CD4-positive, CD25-positive, alpha-beta regulatory T cell (primary cell): ENCODE measurements at places on chromosomes 3 and 15. TPM values are rescaled to one million over a fixed set of nuclear protein-coding genes. Genes with fewer than 3 reads are reported as not detected.
A peak's percentile ranks its signal among the peaks of the same experiment; 100 is the strongest.

The CTDSPL gene
- polyA plus RNA-seq = not detected

The SOX14 gene
- not detected for polyA plus RNA-seq

DNA sequence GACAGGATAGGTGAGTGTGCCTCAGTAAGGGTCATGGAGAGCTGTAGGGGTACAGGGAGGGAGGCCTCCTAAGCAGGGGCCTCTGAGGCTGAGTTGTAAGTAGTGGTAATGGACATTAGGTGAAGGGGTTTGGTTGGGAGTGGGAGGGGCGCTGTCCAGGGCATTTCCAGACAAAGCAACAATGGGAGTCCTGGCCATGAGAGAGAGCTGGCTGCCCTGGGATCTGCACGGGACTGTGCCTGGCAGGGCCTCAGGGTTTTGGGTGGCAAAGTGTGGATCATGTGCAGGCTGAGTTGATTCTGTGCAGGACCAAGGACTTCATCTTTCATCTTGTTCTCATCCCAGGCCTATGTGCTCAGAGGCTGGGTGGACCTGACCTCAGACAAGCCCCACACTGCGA, 4.6 kb downstream of the TTC21A start:
- H3K4me3 ChIP-seq = no peak overlapping the region
- H3K27ac ChIP-seq = no peak overlapping the region
- no peaks in the 10 kb centered on the region for H3K36me3 ChIP-seq
- no peak for DNase-seq

DNA sequence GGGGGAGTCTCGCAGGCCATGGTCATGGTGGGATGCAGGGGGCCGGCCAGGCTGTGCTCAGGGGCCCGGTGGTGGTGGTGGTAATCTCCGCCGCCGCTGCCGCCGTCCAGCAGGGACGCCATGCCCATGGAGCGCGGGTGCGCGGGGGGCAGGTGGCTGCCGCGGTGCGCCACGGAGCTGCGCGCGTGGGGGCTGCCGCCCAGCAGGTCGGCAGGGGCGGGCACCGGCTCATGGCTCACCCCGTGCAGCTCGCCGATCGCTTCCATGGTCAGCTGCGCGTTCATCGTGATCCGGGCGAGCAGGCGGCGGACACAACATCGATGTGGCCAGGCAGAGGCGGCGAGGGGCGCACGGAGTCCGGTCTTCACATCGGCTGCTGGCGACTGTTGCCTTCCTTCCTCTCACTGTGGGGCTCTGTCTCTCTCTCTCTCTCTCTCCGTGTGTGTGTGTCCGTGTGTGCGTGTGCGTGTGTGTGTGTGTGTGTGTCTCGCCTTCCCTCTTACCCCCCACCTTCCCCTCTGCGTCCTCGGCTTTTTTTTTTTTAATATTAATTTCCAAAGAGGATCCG, 451 bp downstream of the ONECUT1 start:
- no peak overlapping the region for H3K27ac ChIP-seq
- peaks cover 48% of the 10 kb centered on the region for H3K27me3 ChIP-seq
- peaks cover 42% of the 10 kb centered on the region for H3K4me1 ChIP-seq
- no peak overlapping the region for H3K4me3 ChIP-seq
- H3K36me3 ChIP-seq = no peaks in the 10 kb centered on the region

DNA sequence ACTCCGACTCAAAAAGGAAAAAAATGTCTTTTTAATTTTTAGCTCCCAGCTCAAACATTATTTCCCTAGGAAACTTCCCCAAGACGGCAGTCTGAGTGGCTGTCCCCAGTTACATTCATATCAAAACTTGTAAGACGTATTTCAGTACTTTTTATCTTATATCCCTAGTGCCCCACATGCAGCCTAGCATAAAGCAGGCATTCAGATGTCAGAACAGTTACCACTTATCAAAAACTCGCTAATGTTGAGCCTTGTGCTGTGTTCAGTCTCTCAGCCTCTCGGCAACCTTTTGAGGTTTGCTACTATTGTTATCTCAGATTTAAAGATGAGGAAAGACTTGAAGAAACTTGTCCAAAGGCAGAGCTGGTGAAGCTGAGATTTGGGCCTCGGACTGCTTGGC, 6.6 kb upstream of the SELENOS start:
- H3K27ac ChIP-seq = no peak overlapping the region
- DNase-seq = no peak
- peaks cover 6% of the 10 kb centered on the region for H3K4me1 ChIP-seq
- no peak overlapping the region for H3K4me3 ChIP-seq

The PLIN1 gene
- polyA plus RNA-seq = not detected

DNA sequence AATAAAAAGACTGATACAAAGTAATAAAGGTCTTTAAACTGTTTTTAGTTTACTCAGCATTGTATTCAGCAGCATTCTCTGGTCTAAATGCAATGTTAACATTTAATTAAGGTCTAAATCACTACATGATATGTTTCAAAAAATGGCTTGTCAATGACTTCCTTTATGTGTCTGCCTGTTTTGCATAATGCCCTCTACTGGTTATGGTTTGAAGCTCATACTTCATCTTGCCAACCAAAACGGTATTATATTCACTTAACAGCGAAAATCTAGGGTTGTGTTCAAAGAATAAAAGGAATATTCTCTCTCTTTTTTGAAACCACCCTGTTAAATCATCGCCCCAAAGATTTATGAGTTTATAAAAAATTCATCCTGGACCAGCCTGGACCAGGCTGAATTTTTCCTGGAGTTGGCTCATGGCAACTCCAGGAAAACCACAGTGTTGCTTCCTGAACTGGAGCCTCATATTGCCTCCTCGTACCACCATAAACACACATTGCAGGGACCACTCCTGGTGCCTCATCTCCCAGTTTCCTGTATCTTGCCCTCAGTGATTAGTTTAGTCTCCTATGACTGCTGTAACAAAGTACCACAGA, 6.7 kb upstream of the NCEH1 start:
- H3K27me3 ChIP-seq = peaks cover 7% of the 10 kb centered on the region
- no peaks in the 10 kb centered on the region for H3K4me1 ChIP-seq
- peak; percentile 50 for DNase-seq
- H3K36me3 ChIP-seq = no peaks in the 10 kb centered on the region
- no peak overlapping the region for H3K4me3 ChIP-seq

DNA sequence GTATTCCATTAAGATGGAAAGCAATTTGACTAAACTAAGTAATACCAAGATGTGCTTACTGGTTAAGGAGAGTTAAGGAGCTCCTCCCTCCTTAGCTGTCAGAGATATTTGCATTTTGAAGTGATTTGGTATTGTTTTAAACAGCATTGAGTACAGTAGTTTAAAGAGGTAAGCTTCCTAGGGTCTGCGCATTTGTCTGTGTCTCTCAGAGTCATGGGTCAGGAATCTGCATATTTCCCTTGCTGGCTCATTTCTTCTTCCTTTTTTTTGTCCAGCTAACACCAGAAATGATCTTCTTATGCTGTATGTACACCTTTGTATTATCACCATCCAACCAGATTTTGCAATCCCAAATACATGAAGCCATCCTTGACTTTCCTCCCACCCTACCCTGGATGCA, 163.0 kb upstream of the BFSP2 start:
- no peak overlapping the region for H3K27ac ChIP-seq
- H3K36me3 ChIP-seq = no peaks in the 10 kb centered on the region
- no peak for DNase-seq
- peaks cover 4% of the 10 kb centered on the region for H3K27me3 ChIP-seq
- H3K4me1 ChIP-seq = no peaks in the 10 kb centered on the region

The VPS18 gene
- polyA plus RNA-seq = 25.1 TPM

The BSN gene
- polyA plus RNA-seq = not detected

DNA sequence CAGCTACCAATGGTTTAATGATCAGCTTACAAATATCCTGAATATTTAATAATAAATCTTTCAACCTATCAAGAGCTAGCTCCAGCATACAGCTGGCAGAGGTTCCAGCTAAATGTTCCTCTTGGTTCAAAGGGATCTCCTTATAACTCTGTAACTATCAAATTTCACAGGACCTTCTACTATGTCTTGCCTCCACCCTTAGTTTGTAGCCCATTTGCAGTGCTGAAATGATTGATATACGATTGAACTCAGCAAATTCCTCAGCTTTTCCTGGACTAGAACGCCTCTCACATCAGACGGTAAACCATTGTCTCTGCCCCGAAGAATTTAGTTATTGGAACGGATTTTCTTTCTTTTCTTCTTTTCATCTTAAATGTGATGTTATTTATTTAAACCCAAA, 41.5 kb downstream of the CD200R1L start:
- DNase-seq = no peak
- no peaks in the 10 kb centered on the region for H3K27me3 ChIP-seq
- no peak overlapping the region for H3K4me3 ChIP-seq
- H3K36me3 ChIP-seq = no peaks in the 10 kb centered on the region
- H3K4me1 ChIP-seq = peaks cover 4% of the 10 kb centered on the region

The GOLGA8K gene
- not detected for polyA plus RNA-seq

- no peak overlapping the region for H3K4me3 ChIP-seq
- H3K4me1 ChIP-seq = no peaks in the 10 kb centered on the region
- H3K27ac ChIP-seq = no peak overlapping the region
- no peaks in the 10 kb centered on the region for H3K36me3 ChIP-seq
- H3K27me3 ChIP-seq = no peaks in the 10 kb centered on the region
- no peak for DNase-seq
Observed at GRCh38 chr3:155270063-155270462, 23.4 kb downstream of the STRIT1 start.

The GCSAM gene
- polyA plus RNA-seq = 13.6 TPM

GRCh38 chr3:184590795-184591194, 29.2 kb downstream of the EPHB3 start:
- no peak for DNase-seq
- H3K27me3 ChIP-seq = peaks cover 7% of the 10 kb centered on the region
- H3K4me1 ChIP-seq = no peaks in the 10 kb centered on the region
- no peaks in the 10 kb centered on the region for H3K36me3 ChIP-seq
- H3K27ac ChIP-seq = no peak overlapping the region

The ZNF654 gene
- polyA plus RNA-seq = 11.7 TPM

The ELP6 gene
- polyA plus RNA-seq = 46.9 TPM

DNA sequence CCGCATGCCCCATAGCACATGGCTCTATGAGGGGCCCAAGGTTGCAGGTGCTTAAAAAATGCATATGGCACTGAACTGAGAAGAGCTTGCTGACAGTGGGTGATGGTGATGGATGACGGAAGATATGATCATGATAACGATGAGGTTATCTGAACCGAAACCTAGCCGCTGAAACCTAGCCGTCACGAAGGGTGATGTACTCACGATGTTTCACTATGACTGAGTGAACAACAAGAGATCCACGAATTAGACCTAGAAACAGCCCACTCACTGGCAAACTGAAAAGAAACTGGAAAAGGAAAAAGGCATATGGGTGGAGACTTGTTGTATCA, 57.6 kb upstream of the BCL6 start:
- H3K4me3 ChIP-seq = peak overlapping the region; percentile 88
- no peaks in the 10 kb centered on the region for H3K27me3 ChIP-seq
- no peak overlapping the region for H3K27ac ChIP-seq
- peak; percentile 18 for DNase-seq
- H3K4me1 ChIP-seq = peaks cover 36% of the 10 kb centered on the region
- no peaks in the 10 kb centered on the region for H3K36me3 ChIP-seq

GRCh38 chr15:25172691-25173090, 217.9 kb downstream of the SNRPN start:
- no peak for DNase-seq
- no peak overlapping the region for H3K4me3 ChIP-seq
- no peak overlapping the region for H3K27ac ChIP-seq
- no peaks in the 10 kb centered on the region for H3K27me3 ChIP-seq
- no peaks in the 10 kb centered on the region for H3K36me3 ChIP-seq
- no peaks in the 10 kb centered on the region for H3K4me1 ChIP-seq

DNA sequence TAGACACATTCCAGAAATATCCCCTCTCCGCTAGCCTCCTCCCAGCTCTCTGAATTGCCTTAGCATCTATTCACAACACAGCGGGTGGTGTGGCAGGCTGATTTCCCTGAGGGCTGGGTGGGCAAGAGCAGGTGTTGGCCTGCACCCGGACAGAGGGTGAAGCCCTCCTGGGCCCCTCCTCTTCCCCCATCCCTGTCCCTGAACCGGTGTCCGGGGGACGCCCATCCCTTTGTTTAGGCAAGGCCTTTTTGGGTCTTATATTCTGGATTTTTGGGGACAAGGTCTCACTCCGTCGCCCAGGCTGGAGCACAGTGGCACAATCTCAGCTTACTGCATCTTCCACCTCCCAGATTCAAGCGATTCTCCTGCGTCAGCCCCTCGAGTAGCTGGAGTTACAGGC, 55.2 kb upstream of the KLHL25 start:
- no peak for DNase-seq
- peaks cover 3% of the 10 kb centered on the region for H3K27me3 ChIP-seq
- no peaks in the 10 kb centered on the region for H3K36me3 ChIP-seq
- H3K4me1 ChIP-seq = no peaks in the 10 kb centered on the region

The ADGRG7 gene
- not detected for polyA plus RNA-seq

The MINAR1 gene
- 0.02 TPM for polyA plus RNA-seq

DNA sequence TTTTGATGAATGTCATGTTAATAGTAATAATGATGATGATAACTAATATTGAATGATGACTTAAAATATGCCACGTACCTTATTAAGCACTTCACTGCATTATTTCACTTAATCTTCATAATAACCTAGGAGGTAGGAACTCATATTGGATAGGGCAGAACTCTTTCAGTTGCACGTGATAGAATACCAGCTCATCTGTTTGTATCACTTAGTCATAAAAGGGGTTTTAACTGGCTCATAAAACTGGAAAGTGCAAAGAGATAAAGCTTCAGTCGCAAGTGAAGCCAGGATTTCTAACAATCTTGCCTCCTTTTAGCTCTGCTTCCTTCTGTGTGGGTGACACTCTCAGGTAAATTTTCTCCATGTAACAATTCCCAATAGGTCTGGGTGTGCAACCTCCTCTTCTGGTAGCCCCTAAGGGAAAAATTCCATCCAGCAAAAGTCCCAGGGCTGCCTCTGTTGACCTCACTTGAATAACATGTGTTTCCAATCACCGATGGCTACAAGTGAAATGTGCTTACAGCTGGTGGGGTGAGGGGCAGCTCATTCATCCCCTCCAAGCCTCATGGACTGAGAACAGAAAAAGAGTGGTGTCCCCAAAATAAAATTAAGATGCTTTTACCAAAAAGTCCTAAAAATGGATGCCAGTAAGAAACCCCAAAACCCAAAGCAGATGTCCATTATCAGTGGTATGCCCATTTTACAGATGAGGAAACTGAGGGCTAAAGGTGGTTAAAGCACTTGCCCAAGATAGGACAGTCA, 9.3 kb downstream of the GXYLT2 start:
- no peak overlapping the region for H3K4me3 ChIP-seq
- H3K36me3 ChIP-seq = no peaks in the 10 kb centered on the region
- no peak for DNase-seq
- H3K27ac ChIP-seq = no peak overlapping the region

DNA sequence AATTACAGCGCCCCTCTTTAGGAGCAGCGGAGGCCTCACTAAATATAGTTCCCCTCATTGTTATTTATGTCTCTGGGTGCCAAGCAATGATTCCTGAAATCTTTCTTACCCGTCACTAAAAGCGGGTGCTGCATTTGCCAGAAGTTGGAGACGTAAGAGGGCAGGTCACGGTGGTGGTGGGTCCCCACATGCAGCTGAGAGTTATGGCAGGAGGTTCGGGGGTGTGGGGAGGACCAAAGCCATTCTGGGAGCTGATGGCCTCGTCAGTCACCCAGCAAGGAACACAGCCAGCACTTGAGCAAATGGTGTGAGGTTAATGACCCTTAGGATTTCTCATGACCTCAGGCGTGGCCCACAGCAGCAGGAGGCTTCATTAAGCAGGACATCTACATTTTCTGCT, 129.2 kb downstream of the RAB11A start:
- no peaks in the 10 kb centered on the region for H3K4me1 ChIP-seq
- DNase-seq = no peak
- H3K4me3 ChIP-seq = no peak overlapping the region
- H3K27me3 ChIP-seq = no peaks in the 10 kb centered on the region
- no peaks in the 10 kb centered on the region for H3K36me3 ChIP-seq
- no peak overlapping the region for H3K27ac ChIP-seq

GRCh38 chr15:73932381-73933191, 6.3 kb downstream of the LOXL1 start:
- DNase-seq = no peak
- no peak overlapping the region for H3K4me3 ChIP-seq
- H3K27ac ChIP-seq = no peak overlapping the region
- peaks cover 46% of the 10 kb centered on the region for H3K4me1 ChIP-seq
